Hindlimb muscle (tissue), 1 donor: ENCODE measurements at places on chromosomes 11 and 22. TPM values are rescaled to one million over a fixed set of nuclear protein-coding genes. Genes with fewer than 3 reads are reported as not detected.

JAML gene
- 3.0 TPM for polyA plus RNA-seq

SOX6 gene
- 30.0 TPM for polyA plus RNA-seq

TRIM29 gene
- 2.9 TPM for polyA plus RNA-seq

KCNA4 gene
- 0.25 TPM for polyA plus RNA-seq

SLC2A11 gene
- polyA plus RNA-seq: 9.5 TPM

- DNase-seq: no peak
These were observed 4.2 kb upstream of the FXYD2 start for GRCh38 chr11:117828611-117829368.

- no peak for DNase-seq
These were observed 44.7 kb upstream of the SEPTIN5 start for GRCh38 chr22:19669570-19669969.

GRCh38 chr11:114399490-114400215 is 658 bp downstream of the C11orf71 start:
- no peak for DNase-seq

DNA sequence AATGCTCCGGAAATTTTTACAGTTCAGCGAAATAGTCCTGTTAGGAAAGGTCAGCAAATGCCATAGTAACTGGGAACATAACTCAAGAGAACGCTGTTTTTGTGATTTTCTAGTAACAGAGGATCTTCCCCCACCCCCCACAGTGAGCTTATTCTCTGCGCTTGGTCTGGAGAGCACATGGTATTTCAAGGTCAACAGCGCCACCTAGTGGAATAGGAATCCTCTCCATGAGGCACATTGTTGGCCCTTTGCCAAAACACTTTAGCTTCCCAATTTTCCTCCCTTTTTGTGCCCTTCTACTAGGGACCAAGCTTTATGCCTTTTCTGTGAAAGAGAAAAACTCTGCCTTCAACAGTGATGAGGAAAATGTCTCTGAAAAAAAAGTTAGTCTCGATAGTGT is 13.2 kb upstream of the OR4C12 start:
- no peak for DNase-seq

- DNase-seq: no peak
These were observed 729.7 kb downstream of the BRD1 start for GRCh38 chr22:49097966-49098365.

- DNase-seq: no peak
These were observed 67.5 kb upstream of the NECTIN1 start for GRCh38 chr11:119796363-119797060.

- DNase-seq: no peak
These were observed 20.3 kb upstream of the PGM2L1 start for GRCh38 chr11:74418509-74418895.

- no peak for DNase-seq
These were observed 187.4 kb downstream of the MYO18B start for GRCh38 chr22:25929321-25929878.

GRCh38 chr11:47216121-47216798 is 1.5 kb downstream of the DDB2 start:
- DNase-seq: peak; percentile 69
